Fibroblast of skin of abdomen (primary cell): ENCODE measurements at places on chromosomes 4 and X.

- no peak for DNase-seq
Observed at GRCh38 chr4:101122019-101122418, 225.3 kb downstream of the PPP3CA start.

- DNase-seq = peak; percentile 7
Observed at GRCh38 chrX:133364865-133365264, 50.4 kb downstream of the GPC4 start.

- DNase-seq = no peak
Observed at GRCh38 chrX:19870710-19871490, 16.5 kb downstream of the SH3KBP1 start.

- peak; percentile 26 for DNase-seq
Observed at GRCh38 chr4:137635108-137635507, 102.8 kb upstream of the PCDH18 start.

- DNase-seq = peak; percentile 89
Observed at GRCh38 chr4:119212964-119213606, 572 bp downstream of the USP53 start.

GRCh38 chr4:37717576-37717975 lies 31.4 kb upstream of the RELL1 start:
- peak; percentile 91 for DNase-seq

GRCh38 chr4:15832523-15833451 lies 54.7 kb downstream of the CD38 start:
- no peak for DNase-seq

DNA sequence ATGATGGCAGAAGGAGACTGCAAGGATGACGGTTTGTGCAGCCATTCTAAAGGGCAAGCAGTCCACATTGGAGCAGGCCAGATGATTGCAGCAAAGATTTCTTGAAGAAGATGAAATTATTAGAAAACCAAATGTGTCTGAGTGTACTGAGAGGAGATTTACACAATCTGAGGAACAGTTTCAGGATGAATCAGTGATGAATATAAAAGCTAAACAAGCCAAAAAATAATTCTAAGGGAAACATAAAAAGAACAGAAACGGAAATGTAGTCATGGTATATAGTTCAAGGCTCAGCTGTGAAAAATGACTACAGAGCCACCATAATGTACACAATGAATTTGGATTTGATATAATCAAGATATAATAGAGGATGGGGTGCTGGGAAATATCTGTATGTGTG lies 168.5 kb downstream of the PDGFC start:
- DNase-seq = peak; percentile 35

DNA sequence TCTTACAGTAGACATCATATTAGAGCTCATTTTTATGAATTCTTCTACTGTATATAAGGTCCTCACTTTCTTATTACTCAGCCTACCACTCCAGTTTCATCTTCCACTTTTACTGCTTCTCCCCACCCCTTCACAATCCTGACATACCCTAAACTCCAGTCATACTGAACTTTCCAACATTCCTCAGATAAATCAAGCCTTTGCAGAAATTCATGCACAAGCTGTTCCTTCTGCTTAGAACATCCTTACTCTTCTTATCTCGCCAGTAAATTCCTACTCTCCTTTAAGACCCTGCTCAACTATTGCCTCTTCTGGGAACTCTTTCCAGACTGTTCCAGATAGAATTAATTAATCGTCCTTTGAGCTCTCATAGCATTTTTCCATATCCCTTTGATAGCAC lies 24.8 kb downstream of the RTL9 start:
- DNase-seq = peak; percentile 87

GRCh38 chr4:122990891-122991290 lies 68.5 kb upstream of the NUDT6 start:
- no peak for DNase-seq

DNA sequence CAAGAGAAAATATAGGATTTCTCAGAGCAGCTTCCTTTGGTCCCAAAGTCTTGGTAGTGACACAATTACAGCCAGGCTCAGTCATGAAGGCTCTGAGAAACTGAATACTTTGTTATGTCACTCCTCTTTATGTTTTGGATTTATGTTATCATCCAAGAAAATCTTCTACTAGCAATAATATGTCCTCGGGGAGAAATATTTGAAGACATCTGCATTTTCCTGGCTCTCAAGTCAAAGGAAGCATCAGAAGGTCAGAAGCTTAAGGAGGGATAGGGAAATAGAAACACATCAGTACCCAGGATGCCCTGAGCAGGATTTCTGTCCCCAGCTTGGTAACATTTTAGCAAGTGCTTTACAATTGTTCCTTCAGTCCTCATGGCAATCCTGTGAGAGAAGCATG lies 54.0 kb downstream of the C4orf33 start:
- no peak for DNase-seq

- DNase-seq = no peak
Observed at GRCh38 chrX:68834371-68835103, 5.7 kb downstream of the EFNB1 start.

DNA sequence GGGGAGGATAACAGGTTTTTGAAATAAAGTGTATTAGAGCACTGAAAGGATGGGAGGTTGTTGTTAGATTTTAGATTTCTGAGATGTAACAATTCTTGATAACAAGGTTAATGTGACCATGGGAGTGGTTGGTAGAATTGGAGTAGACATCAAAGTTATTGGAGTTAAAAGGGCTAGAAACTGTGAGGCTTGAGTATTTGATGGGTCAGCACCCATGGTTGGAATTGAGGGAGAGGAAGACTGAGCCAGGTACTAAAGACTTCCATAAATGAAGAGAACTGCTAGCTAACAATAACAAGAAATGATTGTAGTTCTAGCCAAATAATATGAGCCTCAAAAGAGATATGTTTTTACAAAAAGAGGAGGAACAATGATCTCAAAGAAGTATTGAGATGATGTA lies 98.8 kb downstream of the HEPH start:
- DNase-seq = no peak

GRCh38 chrX:72060921-72061490 lies 70.7 kb downstream of the RTL5 start:
- peak; percentile 28 for DNase-seq

DNA sequence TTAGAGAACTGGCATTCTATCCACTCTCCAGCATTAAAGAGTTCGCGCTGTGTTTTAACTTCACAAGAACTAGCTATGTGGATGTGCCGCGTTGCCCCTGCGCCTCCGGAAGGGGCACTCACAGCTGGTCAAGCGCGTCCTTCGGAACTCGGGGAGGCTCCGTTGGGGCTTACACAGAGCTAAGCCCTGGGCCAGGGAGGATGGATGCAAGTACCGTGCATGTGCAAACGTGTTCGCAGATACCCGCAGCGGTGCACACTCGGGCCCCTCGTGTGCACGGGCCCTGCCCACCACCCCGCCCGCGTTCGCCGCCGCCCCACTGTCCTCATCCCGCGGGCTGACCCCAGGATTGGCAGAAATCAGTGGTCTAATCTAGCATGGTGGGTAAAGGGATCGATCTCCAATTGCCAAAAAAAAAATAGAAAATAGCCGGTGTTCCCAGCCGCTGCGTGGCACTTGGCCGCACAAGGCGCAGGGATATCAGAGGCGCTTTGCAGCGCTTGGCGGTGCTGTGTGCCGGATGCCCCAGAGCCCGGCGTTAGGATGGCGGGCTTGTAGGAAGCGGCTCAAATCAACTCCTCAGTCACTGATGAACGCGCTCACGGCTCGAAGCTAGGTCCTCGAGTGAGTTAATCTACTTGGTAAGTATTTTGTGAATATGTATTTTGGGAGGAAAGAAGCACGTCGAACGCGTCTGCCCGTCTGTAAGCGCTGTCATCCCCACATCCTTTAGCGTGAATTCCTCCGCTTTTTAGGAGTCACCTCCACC lies 989 bp upstream of the PCDH10 start:
- DNase-seq = peak; percentile 69
